ENCODE measurements at places on chromosomes 6 and 20.

DNA sequence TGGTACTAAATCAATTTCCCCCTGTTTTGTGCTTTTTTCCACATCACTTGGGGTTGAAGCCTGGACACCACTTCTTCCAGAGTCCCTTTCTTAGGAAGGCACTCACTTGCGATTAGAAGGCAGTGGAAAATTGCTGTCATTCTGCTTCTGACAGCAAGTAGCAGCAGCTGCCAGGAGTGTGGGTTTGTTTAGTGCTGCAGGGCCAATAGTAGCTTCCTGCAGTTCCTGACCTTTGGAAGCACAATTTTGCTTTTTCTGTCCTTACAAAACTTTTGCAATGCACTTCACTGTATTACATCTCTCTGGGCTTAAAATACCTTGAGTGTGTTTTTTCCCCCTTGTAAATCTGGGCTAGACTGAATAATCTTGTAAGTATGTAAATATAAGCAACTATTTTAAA, 12.5 kb upstream of the HLA-DRA start:
- DNase-seq, result peak; percentile 22

GRCh38 chr6:24646771-24647170, 780 bp upstream of the KIAA0319 start:
- DNase-seq, result no peak

DNA sequence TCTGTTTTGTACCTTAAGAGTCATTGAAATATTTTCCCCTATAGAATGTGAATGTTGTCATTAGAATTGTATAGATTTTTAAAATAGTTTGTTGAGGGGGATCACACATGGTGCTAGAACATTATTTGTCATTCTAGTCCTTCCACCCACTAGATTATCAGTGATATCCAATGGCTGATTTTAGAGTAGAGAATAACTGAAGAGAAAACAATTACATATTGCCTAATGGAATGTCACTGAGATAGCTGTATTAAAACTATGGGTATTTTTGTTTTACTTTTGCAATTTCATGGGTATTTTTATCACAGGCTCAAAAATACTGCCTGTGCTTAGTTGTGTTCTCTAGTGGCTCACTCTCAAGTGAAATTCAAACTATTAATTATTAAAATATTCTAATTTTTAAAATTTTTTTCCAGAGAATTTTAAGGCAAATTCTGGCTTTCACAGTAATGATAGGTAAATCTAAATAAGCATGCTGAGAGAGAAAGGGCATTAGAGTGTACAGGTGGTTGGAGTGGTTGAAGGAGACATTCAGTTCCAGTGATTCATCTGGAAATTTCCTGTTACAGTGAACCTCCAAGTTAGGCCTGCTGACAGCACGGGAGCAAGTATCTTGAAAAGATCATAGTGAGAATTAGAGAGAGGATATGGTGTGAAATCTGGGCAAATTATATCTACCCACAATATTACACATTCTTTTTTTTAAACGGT, 399.6 kb downstream of the NKAIN2 start:
- DNase-seq, result peak; percentile 30

DNA sequence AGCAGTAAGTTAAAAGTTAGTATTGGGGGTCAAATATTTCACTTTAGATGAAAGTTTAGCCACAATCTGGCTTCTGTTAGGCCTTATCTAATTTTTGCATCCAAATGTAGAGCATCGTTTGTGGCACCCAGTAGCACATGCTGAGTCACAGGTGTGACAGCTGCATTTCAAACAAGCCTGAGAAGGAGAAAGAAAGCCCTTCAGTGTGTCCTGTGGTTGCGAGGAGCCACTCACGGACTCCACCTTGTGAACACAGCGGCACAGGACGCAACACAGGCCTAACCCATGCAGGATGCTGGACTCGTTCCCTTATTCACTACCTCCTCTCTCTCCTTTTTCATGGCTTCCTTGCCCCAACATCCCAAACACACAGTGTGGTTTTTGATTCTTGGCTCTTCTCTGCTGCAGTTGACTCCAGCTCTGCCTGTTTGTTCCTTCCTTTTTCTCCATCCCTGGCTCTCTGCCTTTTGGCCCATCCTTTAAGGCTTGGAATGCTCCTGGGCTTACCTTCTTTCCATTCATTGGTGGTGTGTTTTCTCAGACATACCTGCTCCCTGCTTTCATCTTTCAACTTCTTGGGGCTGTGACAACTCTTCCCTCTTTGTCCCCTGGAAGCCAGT, 124.2 kb downstream of the SLC16A10 start:
- no peak for DNase-seq

- DNase-seq, result no peak
Measured at GRCh38 chr20:46304361-46304760, 3.9 kb downstream of the CDH22 start.

GRCh38 chr20:7691647-7692269, 248.5 kb downstream of the HAO1 start:
- no peak for DNase-seq

All from fibroblast of villous mesenchyme (primary cell).